ENCODE measurements at places on chromosomes 16 and 17.

DNA sequence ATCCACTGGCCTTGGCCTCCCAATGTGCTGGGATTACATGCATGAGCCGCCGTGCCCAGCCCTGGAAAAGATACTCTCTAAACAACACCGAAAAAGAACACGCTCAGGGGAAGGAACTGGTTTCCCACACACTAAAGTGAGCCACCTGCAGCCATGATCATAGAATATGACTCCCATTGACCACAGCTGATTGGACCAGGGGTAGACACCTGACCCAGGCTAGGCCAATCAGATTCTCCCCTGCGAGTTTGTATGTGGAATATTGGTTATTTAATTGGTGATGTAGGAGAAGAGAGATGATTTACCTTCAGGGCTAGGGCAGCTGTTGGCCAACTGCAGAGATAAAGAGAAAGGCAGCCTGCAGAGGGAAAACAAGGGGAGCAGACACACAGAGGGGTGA, 9.0 kb upstream of the GGA2 start:
- no peak for DNase-seq

GRCh38 chr17:43105146-43105545, 20.0 kb downstream of the BRCA1 start:
- no peak for DNase-seq

DNA sequence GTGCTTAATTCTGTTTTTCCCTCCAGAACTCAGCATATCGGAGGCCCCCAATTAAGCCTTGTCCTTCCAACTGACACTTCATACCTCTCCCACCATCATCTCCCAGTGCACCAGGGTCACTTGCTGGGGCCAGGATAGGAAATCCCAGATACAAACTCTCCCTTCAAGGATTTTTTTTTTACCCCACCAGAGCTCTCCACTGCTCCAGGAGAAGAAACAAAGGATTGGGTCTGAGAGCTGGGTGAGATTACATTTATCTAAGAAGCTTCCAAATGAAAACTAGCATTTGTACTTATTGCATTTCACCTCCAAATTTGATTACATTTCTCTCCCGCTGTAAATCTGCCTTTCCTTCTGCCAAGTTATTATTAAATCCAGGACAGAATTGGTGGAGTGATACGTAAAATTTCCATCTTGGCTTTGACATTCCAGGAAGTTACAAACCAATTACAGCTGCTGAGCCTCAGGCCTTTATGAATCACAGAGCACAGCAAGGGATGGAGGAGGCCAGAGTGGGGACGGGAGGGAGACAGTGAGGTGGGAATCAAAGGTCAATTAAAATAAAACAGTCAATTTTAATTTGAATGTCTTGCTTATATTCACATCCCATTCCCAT, 123.5 kb downstream of the USP31 start:
- no peak for DNase-seq

DNA sequence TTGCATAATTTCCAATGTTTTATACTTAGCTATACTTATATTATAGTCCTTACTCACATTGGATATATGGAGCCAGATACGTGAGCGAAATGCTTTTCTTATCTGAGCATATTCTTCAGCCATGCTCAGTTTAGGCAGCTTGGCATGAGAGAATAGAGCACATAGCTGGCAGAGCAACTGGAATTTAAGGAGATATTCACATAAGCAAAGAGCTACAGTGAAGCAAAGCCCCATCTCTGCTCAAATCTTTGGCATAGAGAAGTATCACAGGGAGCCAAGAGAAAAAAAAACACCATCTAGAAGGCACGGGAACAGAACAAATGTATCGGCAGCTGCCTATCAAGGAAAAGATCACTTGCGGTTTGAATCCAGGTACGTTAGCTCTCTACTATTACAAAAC, 734.2 kb upstream of the KIF2B start:
- no peak for DNase-seq

DNA sequence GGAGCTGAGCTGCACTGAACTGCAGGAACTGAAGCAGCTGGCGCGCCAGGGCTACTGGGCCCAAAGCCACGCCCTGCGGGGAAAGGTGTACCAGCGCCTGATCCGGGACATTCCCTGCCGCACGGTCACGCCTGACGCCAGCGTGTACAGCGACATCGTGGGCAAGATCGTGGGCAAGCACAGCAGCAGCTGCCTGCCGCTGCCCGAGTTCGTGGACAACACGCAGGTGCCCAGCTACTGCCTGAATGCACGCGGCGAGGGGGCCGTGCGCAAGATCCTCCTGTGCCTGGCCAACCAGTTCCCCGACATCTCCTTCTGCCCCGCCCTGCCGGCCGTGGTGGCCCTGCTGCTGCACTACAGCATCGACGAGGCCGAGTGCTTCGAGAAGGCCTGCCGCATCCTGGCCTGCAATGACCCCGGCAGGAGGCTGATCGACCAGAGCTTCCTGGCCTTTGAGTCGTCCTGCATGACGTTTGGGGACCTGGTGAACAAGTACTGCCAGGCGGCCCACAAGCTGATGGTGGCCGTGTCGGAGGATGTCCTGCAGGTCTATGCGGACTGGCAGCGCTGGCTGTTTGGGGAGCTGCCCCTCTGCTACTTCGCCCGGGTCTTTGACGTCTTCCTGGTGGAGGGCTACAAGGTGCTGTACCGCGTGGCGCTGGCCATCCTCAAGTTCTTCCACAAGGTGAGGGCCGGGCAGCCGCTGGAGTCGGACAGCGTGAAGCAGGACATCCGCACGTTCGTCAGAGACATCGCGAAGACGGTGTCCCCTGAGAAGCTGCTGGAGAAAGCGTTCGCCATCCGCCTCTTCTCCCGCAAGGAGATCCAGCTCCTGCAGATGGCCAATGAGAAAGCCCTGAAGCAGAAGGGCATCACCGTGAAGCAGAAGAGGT, 17.3 kb upstream of the ATP6V0C start:
- DNase-seq, result no peak

DNA sequence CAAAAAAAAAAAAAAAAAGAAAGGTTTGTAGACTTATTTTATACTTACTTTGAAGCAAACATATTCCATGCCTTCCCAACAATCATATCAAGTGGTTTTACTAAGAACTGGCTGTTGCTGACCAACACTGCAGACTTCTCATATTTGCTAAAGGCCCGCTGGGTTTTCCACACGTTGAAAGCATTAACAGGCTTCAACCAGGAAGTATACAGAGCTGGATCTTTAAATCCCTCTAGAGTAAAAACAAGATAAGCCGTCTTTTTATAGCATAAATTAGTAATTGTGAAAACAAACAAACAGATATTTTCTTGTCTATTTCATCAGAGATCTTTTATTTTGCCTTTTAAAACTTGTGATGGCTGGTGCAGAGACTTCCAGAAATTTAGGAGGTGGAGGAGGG, 29.1 kb downstream of the TUBD1 start:
- DNase-seq, result no peak

DNA sequence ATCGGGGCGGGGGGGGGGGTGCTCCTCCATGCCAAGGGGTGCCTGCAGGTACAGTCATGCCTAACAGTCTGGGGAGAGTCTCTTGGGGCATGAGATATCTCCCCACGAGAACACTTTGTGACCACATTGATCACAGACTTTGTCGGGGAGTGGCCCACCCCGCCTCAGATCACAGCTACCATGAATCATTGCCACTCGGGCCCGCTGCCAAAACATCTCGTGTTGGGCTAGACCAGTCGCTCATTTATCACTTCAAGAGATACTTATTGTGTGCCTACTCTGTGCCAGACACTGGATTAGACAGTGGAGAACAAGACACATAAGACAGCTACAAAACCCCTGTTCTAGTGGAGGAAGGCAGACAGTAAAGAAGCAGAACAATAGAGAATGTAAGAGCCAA, 72.6 kb downstream of the CLEC16A start:
- no peak for DNase-seq
